ENCODE measurements at places on chromosomes 3 and 15.

DNA sequence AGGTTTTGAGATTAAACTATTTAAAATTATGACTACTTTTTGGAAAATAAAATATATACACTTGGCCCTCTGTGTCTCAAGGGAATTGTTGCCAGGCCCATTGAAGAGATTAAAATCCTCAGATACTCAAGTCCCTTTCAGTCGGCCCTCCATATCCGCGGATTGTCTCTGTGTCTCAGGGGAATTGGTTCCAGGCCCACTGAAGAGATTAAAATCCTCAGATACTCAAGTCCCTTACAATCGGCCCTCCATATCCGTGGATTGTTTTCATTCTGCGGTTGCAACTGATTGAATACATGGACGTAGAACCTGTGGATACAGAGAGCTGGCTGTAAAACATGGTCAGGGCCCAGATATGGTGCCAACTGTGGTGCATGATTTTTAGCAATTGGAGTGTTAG is 15.7 kb upstream of the LRCH3 start:
- no peak for DNase-seq

GRCh38 chr15:79092382-79092781 is 1.8 kb upstream of the RASGRF1 start:
- DNase-seq = no peak

- DNase-seq = no peak
Observed at GRCh38 chr15:67504056-67504455, 16.9 kb upstream of the C15orf61 start.

DNA sequence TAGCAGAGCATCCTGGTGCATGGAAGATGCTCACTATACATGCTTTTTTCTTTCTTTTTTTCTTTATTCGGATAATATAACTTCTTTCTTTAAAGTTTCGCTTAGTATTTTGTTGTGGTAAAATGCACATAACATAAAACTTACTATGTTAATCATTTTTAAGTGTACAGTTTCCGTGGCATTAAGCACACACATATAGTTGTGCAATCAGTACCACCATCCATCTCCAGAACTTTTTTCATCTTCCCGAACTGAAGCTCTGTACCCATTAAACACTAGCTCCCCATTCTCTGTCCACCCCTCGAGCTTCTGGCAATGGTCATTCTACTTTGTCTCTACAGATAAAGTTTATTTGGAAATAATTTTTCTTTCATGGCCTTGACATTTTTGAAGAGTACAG is 1.0 kb upstream of the JAGN1 start:
- DNase-seq = no peak

- no peak for DNase-seq
Observed at GRCh38 chr15:43214169-43214568, 6.6 kb downstream of the EPB42 start.

GRCh38 chr3:131050001-131050400 is 23.3 kb downstream of the NEK11 start:
- no peak for DNase-seq

DNA sequence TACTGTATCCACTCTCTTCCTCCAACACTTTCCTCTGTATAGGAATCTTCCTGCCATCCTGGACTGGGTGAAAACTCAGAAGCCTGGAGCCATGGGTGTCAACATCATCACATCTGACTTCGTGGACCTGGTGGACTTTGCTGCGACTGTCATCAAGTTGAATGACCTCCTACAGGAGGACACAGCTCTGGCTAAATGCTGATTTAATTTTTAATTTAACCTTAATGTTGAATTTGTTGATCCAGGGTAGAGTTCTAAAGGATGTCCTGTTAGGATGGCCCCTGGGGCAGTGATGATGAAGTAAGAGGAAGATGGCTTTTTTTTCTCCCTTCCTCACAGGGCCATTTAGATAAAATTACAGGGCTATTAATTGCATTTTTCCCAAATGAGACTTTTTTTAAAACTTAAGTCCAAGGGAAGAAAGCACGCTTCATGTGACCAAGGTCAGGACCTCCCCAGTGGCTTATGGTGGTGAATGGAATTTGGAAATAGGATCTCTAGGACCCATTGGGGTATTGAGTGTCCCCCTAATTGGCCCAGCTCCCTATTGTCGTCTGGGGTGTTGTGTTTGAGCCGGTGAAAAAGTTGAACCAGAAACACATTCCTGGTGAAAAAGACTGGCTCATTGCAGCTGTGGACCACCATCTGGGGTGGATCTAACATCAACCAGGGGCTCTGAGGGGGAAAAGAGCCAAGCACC is 125.7 kb upstream of the ZBED2 start:
- no peak for DNase-seq

DNA sequence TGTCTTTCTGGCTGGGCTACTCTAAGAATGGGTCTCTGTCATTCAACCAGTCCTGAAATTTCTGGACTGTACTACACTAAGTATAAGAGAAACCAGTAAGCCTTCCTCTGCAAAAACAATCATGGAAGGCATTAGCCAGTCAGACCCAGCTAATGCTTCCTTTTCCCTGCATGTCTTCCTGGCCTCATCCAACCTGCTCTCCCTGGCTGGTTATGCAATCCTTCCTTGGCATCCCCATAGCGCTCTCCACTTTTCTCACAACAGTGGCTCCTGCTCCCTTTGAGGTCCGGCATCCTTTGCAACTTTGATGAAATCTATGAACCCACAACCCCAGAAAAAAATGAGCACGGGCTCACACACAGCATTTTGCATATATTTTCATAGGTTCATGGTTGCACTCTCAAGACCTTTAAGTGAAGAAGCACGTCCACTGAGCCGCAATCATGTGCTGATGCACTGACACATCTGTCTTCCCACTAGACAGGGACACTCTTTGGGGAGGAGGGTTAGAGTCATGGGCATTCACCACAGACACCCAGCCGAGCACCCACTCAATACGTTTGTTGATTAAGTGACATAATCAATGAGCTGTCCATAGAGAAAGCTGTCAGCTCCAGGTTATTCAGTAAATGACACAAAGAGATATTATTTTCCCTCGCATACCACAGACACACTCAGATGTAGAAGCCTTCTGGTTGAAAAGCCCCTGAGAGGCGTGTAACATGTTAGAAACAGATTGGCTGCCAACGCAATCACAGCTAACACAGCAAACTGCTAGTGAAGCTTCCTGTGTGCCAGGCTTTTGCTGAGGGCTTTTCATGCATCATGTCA is 66.7 kb downstream of the PLD1 start:
- no peak for DNase-seq

GRCh38 chr15:95845862-95846515 is 484.5 kb upstream of the NR2F2 start:
- DNase-seq = no peak

DNA sequence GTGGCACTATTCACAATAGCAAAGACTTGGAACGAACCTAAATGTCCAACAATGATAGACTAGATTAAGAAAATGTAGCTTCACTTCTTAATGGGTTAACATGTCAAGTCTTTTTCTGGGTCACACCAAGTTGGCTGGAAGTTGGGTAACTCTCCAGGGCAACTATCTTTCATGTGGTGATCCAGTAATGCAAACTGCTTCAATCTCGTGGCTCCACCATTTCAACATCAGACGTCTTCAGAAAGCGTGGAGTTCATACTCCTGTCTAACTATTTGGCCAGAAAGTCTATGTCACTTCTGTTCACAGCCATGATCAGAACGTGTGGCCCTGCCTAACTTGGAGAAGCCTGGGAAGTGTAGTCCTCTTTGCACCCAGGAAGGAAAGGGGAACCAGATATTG is 32.2 kb downstream of the DUT start:
- DNase-seq = no peak

- no peak for DNase-seq
Observed at GRCh38 chr15:89864958-89865739, 28.6 kb downstream of the AP3S2 start.

GRCh38 chr3:124826703-124827102 is 60.5 kb downstream of the ITGB5 start:
- DNase-seq = peak; percentile 33

- DNase-seq = peak; percentile 92
Observed at GRCh38 chr3:106345353-106346027, 476.7 kb upstream of the CBLB start.

DNA sequence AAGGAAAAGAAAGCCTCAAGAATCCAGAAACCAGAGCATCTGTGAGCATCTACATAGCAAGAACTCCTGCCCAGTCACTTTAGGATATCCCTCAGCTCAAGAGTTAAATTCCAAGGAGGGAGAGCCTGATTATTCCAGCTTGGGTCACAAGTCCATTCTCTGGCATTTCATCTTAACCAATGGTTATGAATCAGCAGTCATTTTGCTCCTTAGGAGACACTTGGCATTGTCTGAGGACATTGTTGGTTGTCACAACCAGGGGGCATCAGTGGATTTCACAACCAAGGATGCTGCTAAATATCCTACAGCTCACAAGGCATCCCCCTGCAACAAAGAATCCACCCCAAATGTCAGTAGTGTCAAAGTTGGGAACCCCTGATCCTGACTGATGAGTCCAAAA is 51.0 kb upstream of the LMCD1 start:
- no peak for DNase-seq

DNA sequence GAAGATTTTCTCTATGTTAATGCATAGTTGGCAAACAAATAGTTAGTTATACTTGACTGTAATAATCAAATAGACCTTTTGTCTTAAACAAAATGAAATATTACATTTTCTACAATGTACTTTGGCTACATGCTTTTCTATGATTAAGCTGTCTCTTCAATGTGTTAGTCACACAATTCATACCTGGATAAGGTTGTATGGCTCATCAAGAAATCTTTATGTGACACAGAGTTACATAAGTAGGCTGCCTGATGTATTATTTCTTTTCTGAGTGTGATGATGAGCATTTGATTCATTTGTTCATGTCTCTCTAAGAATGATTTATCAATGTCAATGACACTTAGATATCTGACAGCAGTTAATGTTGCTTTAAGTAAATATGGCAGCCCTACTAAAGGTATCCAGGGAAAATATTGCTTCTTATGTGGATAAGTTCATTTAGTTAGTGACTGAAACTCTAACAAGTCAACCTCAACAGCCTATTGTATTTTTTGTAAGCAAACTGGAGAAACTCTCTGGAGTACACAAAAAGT is 157.4 kb upstream of the SOX2 start:
- no peak for DNase-seq

GRCh38 chr15:74830868-74831267 is 4.4 kb downstream of the CPLX3 start:
- no peak for DNase-seq

DNA sequence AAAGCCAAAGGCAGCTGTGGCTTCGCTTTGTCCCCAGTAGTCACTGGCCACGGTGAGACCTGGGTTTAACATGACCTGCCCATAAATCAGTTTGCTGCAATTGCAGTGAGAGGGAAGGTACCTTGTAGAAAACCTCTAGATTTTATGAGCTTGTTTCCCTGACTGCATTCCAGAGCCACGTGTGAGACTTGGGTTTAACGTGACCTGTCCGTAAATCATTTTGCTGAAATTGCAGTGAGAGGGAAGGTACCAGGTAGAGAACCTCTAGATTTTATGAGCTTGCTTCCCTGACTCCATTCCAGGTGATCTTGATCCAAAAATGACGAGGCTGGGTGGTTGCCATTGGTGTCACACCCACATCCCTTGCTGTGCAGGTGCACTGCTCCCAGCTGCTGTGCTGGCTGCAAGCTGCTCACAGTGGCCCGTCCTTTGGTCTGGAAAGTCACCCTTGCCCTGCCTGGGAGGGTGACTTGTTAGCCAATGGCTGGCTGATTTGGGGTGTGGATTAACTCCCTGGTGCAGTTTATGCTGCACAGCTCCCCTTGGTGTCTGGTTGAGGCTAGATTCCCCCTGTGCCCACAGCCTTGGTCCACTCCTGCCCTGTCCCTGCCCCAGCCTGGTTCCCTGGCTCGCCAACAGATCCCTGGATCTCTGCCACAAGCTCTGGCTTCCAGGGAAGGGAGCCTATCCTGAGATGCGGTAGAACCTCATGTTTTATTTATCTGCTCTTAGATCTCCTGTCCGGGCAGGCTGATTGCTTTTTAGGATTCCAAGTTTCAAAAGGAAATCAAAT is 192.7 kb upstream of the CTDSPL start:
- DNase-seq = no peak

- DNase-seq = peak; percentile 85
Observed at GRCh38 chr3:64685800-64686445, 1.9 kb downstream of the ADAMTS9 start.

GRCh38 chr3:193743702-193744047 is 150.7 kb downstream of the OPA1 start:
- no peak for DNase-seq

DNA sequence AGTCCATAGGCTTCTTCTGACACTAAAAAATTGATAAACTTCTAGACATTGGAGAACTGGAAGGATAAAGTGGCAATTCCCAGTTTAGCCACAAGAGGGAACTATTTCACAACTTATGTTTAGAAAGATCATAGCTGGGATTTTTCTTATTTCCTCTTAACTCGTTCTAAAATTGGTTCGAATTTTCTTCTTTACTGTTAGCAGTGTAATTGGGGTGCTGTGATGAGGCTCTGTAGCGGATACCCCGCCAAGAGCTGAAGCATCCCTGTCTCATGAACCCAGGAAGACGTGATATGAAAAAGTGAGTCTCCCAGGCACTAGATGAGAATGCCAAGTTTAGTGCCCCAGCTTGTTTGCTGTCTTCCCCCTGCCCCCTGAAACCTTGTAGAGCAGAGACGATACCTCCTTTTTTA is 85.1 kb downstream of the PDCD6IP start:
- peak; percentile 19 for DNase-seq

DNA sequence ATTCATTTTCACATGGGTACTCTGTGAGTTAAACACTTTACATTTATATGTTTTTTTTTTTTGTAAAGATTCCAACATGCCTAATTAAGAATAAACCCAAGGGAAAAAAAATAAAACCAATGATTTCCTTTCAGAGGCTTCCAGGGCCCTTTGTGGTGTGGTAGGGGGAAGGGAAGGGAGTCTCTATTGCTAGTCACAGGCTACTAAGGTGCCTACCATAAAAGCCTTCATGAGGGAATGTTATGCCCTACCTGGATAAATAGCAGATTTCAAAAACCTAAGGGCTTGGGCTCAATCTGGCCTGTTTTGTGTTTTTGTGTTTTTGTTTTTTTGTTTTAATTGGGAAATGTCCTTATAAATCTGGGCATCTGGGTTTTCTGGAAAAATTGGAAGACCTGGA is 38.9 kb upstream of the SSR3 start:
- DNase-seq = no peak

GRCh38 chr3:150545419-150546225 is 674 bp downstream of the SERP1 start:
- DNase-seq = no peak

DNA sequence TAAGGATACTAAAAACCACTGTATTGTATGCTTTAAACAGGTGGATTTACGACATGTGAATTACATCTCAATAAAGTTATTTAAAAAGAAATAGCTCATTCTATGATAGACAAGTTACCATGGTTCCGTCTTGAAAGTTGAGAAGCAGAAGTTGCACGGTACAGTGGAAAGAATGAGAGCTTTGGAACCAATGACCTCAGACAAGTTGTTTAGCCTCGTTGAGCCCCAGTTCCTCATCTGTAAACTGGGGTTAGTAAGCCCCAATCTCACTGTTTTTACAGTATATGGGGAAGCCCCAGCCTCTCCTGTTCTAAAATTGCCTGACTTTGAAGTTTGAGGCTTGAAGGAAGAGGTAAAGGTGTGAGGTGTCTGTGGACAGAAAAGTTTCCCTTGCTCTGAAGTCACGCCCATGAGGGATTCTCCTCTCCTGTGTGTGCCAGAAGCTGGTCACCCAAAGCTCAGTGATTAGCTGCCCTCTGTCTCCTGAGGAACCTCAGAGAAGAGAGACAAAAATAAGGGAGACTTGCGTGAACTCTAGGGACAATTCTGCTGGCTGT is 10.0 kb downstream of the CRYGS start:
- DNase-seq = no peak
